NCI-H146 (cell line): ENCODE measurements at places on chromosomes 5 and 9.

- DNase-seq = peak; percentile 55
These were observed 18.6 kb downstream of the HOMER1 start for GRCh38 chr5:79495311-79495710.

DNA sequence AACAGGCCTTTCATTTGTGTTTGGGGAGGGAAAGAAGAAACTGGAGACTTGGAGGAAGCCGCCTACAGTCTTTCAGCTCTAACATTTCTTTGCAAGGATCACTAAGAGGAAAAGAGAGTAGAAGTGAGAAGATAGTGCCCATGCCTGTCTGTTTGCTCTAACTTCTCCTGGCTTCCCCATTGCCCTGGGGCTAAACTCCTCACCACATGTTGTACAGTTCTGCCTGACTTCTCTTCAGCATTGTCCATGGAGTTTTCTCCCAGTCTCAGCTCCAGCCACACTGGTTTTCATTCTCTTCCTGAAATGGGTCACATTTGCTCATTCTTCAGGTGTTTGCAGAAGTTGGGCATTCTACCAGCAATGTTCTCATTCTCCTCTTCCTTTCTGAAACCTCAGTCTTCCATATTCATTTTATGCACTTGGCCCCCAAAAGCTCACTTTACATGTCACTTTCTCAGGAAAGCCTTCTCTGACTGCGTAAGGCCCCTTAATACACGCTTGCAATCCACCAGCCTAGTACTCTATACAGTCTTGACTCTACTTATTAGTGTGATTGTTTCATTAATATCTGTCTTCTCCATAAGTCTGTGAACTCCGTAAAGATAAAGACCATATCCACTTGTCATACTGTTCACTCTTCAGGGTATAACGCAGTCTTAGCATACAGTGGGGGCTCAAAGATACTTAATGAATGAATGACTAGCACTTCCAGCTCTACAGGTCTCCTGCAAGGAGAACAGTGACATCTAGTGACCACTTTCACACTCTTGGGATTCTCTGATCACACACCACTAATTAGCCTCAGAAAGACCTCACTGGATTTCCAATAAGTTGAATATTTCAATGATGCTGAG is 40.2 kb upstream of the TRIM32 start:
- DNase-seq = peak; percentile 11

- peak; percentile 5 for DNase-seq
These were observed 44.3 kb downstream of the FOXB2 start for GRCh38 chr9:77063645-77064285.

DNA sequence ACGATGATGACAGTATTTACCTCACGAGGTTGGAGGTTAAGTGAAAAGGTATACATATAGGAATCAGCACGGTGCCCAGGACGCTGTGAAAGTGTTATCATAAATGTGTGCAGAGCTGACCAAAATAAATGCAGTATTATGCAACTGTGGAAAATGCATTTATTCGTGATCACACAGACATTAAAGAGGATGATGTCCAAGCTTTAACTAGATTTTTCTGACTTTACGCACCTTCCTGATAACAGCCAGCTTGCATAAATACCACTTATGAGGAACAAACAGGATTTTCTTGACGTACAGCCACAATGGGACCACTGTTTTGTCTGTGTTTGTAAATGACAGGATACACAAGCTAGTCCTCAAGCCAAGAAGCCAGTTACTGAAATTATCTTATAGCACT is 71.4 kb upstream of the ATP10B start:
- DNase-seq = no peak

DNA sequence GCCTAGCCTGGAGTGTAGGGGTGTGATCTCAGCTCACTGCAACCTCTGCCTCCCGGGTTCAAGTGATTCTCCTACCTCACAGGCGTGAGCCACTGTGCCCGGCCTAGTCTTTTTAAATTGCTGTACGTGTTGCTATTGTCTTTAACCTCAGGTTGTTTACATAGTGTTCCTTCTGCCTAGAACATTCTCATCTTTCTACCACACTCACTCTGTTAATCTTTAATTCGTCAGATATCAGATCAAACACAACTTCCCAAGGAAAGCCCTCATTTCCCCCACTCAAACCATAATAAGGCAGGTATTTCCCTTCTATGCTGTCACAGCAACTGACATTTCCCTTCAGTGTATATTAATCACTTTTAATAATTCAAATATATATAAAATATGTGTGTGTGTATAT is 1310.0 kb upstream of the C9orf72 start:
- DNase-seq = no peak

DNA sequence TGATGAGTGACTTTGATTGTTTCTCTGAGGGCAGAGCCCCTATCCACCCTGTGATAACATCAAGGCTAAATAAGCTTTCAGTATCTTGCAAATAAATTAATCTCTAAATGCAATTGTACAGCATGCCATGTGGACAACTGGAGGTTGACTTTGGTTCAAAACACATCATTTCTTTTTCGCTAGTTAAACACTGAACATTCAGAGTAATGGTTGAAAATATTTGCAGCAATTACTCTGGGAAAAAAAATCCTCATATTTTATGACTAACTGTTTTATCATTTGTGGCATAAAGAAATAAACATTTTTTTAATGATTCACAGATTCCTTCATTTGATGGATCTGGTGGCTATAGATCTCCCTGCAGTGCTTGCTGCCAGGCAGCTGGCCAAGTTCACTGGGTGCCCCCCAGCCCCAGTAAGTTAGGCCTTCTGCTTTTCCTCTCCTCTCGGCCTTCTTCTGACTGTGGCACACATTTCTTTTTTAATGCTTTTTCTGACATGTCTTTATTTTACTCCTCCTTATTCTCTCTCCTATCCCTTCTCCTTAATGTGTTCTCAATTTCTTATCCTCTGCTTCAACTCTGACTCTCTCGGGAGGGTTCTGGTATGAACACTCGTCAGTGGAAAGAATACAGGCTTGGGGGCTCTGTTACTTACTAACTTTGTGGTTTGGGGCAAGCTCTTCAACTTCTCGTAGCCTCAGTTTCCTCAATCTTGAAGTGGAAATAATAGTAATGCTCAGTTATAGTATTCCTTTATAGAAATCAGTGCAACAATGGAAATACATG is 69.6 kb downstream of the ADAMTSL1 start:
- no peak for DNase-seq

DNA sequence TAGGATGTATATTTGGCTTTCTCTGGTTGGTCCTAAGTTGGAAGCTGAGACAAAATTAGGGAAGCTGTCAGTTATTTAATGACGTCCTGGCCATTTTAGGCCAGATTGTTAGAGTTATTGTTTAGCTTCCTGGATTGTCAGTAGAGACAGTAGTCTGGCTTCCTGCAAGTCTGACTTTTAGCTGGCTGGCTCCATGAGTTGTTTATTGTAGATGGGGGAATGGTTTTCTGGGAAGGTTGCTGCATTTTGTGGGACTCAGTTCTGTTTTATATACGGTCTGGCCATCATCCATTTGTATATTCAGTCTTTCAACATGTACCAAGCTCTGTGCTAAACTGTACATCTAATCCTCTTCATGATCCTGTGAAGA is 68.3 kb downstream of the SGCD start:
- no peak for DNase-seq

DNA sequence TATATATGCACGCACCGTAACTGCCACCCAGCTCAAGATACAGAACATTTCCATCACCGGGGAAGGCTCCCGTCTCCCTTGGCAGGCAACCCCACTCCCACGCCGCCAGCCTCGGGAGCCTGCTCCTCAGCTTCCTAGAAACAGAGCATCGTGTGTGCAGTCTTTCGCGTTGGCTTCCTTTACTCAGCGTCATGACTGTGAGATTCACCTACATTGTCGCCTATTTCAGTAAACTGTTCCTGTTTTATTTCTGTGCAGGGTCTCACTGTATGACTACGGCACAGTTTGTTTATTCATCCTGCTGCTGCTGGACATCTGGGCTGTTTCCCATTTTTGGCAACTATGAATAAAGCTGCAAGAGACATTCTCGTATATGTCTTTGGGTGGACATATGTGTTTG is 90.7 kb downstream of the STK10 start:
- DNase-seq = no peak

- DNase-seq = peak; percentile 62
These were observed 647.8 kb downstream of the TAF11L14 start for GRCh38 chr5:18281947-18282581.

DNA sequence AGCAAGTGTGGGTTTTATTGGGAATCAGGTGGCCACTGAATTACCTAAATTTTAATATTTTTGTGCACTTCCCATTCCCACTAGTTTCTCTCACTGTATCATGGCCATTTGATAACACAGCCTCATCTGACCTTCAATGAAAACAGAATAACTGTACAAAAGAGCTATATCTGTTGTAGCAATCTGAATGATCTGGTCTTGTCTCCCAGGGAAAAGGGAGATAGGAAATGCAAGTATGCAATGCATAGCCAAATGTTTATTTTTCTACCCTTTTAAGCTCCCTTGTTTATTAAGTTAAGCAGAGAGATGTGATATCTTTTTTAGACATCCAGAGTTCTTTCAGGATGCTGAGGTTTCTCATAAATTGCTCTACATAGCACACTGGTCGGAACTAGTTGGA is 288.3 kb upstream of the CLINT1 start:
- no peak for DNase-seq

- no peak for DNase-seq
These were observed 77.7 kb downstream of the TUSC1 start for GRCh38 chr9:25600501-25600900.

- DNase-seq = no peak
These were observed 519.3 kb upstream of the PTGER4 start for GRCh38 chr5:40160435-40160834.

DNA sequence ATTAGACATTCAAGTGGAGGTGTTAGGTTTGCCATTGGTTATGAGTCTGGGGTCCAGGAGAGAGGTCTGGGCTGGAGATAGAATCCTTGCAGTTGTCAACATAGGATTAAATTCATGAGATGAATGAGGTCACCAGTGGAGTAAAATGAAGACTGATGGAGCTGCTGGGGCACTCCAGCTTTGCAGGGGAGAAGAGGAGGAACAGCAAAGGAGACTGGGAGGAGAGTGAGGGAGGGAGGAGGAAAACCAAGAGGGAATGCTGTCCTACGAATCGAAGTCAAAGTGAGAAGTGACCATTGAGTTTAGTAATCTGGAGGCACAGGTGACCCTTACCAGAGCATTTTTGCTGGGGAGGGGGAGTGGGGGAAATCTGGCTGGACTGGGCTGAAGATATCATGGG is 178.2 kb upstream of the NR3C1 start:
- no peak for DNase-seq

DNA sequence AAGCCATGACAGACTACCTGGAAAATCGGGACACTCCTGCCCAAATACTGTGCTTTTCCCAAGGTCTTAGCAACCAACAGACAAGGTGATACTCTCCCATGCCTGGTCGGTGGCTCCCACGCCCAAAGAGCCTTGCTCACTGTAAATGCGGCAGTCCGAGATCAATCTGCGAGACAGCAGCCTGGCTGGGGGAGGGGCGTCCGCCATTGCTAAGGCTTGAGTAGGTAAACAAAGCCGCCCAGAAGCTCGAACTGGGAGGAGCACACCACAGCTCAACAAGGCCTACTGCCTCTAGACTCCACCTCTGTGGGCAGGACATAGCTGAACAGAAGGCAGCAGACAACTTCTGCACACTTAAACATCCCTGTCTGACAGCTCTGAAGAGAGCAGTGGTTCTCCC is 272.1 kb upstream of the CCNG1 start:
- no peak for DNase-seq

GRCh38 chr5:145906401-145906800 is 30.0 kb upstream of the SH3RF2 start:
- no peak for DNase-seq

GRCh38 chr5:44845777-44846176 is 37.0 kb downstream of the MRPS30 start:
- DNase-seq = peak; percentile 90

DNA sequence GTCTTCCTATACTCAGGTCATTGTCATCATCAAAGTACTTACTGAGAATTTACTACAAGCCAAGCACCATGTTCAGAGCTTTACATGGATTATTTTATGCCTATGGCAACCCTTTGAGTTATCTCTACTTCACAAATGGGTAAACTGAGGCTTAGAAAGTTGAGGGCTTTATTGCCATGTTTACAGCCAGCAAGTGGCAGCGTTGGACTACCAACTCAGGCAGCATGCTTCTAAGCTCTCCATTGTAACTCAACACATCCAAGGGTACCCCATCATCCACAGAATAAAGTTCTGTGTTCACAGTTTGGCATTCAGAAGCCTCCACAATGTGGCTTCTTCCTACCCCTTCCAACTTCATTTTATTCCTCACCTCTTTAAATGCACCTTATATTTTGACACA is 422.6 kb upstream of the GRIA1 start:
- no peak for DNase-seq

GRCh38 chr9:90578126-90578815 is 64.4 kb downstream of the DIRAS2 start:
- no peak for DNase-seq

GRCh38 chr9:69759021-69759420 is 790 bp downstream of the PTAR1 start:
- no peak for DNase-seq

DNA sequence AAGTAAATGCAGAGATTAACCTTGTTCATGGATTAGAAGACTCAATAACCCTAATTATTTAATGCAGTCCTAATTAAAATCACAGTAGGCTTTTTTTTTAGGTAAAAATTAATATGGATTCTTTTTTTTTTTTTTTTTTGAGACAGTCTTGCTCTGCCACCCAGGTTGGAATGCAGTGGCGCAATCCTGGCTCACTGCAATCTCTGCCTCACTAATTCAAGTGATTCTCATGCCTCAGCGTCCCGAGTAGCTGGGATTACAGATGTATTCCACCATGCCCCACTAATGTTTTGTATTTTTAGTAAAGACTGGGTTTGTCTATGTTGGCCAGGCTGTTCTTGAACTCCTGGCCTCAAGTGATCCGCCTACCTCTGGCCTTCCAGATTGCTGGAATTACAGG is 40.6 kb downstream of the DENND4C start:
- no peak for DNase-seq

DNA sequence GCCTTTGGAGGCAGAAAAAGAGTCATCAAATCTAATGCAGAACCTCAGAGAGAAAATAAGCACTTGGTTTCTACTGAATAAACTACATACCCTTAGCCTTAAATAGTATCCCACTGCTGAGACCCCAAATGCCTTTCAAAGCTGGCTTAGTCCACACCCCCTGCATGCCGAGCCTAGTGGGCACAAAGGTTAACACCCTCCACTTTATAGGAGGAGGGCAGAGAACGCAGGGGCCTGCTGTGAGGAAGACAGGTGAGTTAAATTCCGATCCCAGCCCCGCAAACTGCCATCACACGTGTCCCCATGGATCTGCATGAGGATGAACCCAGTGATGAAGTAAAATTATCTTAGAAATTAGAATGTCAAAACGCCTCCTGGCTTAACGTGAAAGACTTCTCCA is 19.5 kb upstream of the HSD17B3 start:
- DNase-seq = no peak
